Stimulated activated CD4-positive, alpha-beta T cell treated with anti-CD3 and anti-CD28 coated beads, Interleukin-1b, Interleukin-23, amount 100 ng/mL, for 48 hours (primary cell): ENCODE measurements at places on chromosomes 2 and 18.

DNA sequence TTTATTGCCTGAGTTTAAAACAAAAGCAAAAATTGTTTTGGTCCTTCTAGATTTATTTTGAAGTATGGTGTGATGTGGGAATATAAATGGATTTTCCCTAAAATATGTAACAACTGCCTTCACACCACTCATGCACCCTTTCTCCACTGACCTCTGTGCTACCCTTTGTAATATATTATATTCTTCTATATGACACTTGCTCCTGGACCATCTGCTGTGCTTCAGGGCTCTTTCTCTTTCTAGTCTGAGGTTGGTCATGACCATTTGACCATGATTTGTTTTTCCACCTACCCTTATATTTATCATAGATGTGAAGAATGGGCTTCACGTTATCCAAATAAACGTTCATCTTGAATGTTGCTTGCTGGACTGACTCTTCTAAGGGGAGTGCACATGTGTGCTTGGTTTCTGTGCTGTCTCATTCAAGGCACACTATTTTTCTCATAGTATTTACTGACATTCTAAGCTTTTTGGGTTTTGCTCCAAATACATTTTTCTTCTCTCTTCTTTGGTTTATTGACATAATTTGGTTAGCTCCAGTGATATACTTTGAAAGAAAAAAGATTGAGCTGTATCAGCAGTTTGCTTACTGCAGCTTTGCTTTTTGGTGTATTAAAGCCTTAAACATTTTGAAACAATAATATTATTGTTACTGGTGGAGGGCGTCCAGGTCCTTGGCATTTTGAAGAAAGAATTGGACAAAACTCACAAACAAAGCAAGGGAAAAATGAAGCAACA is 61.8 kb downstream of the VWA3B start:
- DNase-seq, result no peak

DNA sequence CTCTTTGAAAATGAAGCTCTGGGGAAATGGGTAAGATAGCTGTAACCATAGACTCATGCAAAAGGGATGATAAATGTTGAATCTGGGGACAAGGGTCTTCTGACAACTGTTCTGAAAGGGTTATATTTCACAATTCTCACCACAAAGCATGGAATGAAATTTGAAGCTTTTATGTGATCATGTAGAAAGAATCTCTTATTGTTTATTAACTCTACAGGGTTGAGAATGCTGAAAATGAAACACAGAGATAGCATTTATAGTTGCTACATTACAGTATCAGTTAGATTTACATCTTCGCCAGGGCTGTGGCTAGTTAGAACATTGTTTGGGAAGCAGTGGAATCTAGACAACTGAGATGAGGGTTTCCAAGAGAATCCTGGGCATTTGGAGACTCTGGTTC is 97.4 kb upstream of the LHCGR start:
- DNase-seq, result no peak

DNA sequence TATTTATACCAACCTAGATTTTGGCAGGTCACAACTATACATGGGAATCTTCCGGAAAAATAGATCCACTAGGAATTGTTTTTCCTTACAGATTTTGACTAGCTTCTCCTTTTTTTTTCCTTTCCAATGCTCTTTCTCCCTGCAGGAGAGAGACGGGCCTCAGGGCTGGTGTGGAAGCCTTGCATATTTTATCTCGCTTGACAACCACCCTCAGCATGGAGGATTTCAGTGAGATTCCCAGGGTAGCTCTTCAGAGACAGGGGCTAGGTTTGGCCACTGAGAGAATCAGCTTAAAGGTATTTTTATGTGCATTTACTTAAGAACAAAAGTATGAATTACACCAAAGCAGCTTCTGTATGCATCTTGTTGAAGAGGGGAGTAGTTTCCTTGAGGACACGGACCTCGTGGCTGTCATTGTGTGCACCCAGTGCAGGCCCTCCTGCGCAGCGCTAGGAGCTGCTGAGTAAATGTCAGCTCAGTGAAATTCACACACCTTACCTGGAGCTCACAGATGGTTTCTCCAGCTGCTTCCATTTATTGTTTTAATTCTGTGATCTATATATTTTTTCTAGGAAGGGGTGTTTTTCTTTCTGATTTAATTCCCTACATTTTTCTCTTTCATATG is 54.4 kb downstream of the TRAPPC12 start:
- no peak for DNase-seq

DNA sequence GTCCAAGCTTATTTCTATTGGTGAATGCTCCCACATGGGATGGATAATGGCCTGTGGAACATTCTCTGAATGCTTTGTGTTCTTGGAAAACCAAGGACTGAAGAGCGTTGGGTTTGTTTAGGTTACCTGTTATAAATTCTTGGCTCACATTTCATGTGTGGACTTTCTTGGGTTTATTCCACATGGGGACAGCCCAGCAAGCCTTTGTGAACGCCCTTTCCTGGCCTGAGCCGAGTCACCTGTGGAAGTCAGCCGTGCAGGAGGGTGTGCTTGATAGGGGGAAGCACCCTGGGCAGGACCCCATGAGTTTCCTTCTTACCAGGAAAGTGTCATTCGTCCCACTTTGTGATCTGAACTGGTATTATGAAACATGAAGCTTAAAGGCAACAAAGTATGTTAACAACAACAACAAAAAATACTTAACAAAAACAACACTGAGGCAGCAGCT is 4.1 kb downstream of the RAB31 start:
- DNase-seq, result no peak

DNA sequence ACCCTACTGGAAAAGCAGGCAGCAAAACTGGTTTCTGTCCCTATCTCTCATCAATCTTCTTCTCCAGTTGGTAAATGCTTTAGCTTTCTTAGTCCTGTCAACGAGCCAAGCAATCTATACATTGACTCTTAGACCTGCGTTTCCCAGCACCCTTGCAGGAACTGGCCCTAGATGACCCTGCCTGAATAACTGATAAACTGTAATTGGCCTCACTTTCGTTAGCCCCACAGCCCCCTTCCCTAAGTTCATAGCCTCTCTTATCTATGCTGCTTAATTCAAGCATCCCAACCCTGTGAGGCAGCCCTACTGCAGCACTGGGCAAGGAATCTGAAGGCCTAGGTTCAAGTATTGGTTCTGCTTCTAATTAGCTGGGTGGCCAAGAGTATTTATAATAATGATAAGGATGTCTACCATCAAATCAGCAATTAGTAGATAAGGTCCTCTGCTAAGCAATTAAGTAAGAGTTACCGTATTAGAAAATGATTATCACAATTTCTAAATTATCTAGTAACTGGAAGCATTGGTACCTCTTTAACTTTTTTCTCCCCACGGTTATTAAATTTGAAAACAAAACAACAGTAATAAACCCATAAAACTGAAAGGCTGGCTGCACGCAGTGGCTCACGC is 86.4 kb upstream of the RMDN2 start:
- no peak for DNase-seq

GRCh38 chr2:149152469-149152953 is 114.0 kb downstream of the LYPD6B start:
- no peak for DNase-seq

DNA sequence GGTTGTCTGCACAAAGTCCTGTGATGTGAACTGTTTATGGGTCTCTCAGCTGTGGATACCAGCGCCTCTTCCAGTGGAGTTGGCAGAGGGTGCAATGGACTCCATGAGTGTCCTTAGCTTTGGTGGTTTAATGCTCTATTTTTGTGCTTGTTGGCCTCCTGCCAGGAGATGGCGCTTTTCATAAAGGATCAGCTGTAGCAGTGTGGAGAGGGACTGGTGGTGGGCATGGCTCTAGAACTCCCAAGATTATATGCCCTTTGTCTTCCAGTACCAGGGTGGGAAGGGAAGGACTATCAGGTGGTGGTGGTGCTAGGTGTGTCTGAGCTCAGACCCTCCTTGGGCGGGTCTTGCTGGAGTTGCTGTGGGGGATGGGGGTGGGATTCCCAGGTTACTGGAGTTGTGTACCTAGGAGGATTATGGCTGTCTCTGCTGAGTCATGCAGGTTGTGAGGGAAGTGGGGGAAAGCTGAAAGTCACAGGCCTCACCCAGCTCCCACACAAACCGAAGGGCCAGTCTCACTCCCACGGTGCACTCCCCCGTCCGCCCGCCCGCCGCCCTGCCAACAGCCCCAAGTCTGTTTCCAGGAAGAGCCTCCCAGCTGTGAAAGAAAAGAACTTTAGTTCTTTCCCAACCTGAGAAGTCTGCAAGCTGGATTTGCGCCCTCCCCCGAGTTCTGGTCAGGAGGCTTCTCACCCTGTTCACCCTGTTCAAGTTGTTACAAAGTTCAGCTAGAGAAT is 108.1 kb downstream of the MARCO start:
- DNase-seq, result no peak

DNA sequence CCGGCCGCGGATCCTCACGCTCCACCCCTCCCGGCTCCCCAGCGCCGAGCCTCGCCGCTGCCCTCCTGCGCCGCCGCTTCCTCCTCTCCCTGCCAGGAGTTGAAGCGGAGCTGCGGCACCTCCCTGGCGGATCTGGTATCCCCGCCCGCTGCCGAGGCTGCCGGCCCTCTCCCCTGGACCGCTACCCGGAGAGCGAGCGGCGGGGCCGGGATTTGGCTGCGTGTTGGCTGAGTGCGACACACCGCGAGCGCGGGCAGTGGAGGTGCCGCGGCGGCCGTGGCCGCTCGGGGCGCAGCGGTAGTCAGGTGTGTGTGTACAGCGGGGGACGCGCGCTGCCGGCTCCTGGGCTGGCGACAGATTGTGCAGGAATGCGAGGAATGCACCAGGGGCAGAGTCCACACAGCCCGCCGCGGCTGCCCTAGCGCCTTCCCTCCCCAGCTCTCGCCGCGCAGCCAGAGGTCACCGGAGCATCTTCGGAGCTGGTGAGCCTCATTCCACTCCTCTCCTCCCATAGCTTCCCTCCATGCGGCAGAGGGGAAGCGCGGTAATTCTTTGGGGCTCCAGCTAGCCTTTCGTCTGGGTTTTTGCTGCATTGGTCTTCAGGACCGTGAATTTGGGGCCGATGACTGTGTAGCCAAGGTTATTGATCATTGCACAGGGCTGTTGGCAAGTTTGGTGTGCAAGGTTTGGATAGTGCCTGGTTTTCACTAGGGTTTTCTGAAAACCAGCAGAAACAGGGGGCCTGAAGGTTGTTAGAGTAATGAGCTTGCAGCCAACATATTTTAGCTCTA is 1.3 kb downstream of the PKP4 start:
- DNase-seq, result peak; percentile 46

GRCh38 chr18:13179566-13180113 is 38.9 kb upstream of the LDLRAD4 start:
- peak; percentile 24 for DNase-seq

GRCh38 chr18:35344736-35345459 is 678 bp upstream of the ZNF24 start:
- no peak for DNase-seq

GRCh38 chr18:11859282-11859830 is 8.1 kb downstream of the CHMP1B start:
- no peak for DNase-seq

DNA sequence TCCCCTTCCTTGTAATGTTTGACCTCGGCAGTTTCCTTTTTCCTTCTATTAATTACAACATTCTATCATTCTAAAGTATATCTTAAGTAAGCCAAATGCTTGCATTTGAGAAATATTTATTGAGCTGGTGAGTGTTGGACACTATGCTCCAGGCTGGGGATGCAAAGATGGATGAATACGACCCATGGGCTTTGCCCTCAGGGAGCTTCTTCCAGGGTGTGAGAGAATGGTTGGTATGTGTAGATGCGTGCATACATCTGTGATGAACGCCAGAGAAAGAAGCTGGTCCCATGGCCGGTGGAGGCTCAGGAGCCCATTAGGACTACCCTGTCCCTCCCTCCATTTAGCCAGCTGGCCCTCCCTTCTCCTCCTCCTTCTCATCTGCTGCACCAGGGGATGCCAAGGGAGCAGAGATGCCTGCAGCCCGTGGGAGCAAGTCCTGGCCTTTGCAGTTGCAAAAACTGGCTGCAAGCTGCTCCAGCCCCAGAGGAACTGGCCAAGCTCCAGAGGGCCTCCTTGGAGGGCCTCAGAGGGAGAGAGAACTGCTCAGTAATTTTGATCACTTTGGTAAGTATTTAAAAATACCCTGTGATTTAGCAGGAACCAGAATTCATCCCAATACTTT is 65.7 kb upstream of the FOSL2 start:
- no peak for DNase-seq
